ENCODE measurements at places on chromosomes 16 and 17. TPM values are rescaled to one million over a fixed set of nuclear protein-coding genes. Genes with fewer than 3 reads are reported as not detected.

- no peak for DNase-seq
- no peaks in the 10 kb centered on the region for H3K36me3 ChIP-seq
- no peak overlapping the region for H3K27ac ChIP-seq
- H3K27me3 ChIP-seq, result no peaks in the 10 kb centered on the region
These were observed 16.5 kb downstream of the TBX2 start for GRCh38 chr17:61416211-61416539.

DNA sequence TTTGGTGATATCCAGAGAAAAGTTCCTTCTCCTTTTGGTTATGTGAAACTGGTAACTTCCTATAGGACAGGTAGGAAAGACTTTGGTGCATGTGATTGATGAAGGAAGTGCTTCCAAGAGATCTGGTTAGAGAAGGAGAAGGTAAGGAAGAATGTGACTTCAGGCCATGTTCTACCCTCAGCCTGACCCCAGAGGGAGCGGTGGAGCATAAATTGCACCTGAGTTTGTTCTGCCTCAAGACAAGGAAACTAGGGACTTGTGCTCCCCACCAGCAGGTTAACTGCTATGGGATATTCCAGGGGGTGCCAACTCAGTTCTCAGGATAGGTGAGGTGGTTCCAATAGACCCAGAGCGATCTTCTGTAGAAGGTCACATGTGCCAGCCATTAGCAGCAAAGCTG lies 299.3 kb upstream of the XYLT1 start:
- H3K4me3 ChIP-seq, result no peak overlapping the region
- no peaks in the 10 kb centered on the region for H3K27me3 ChIP-seq
- no peaks in the 10 kb centered on the region for H3K36me3 ChIP-seq
- H3K27ac ChIP-seq, result no peak overlapping the region

- no peaks in the 10 kb centered on the region for H3K27me3 ChIP-seq
- no peak overlapping the region for H3K27ac ChIP-seq
- H3K36me3 ChIP-seq, result no peaks in the 10 kb centered on the region
- H3K4me1 ChIP-seq, result no peaks in the 10 kb centered on the region
These were observed 8.5 kb upstream of the ICAM2 start for GRCh38 chr17:64028874-64029464.

DNA sequence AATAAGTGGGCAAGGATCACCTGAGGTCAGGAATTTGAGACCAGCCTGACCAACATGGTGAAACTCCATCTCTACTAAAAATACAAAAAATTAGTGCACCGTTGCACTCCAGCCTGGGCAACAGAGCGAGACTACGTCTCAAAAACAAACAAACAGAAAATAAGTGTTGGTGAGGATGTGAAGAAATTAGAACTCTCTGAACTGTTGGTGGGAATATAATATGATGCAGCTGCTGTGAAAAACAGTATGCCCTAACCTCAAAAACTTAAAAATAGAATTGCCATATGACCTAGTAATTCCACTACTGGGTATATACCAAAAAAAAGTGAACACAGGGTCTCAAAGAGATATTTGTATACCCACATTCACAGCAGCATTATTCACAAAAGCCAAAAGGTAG lies 26.1 kb downstream of the GLG1 start:
- no peaks in the 10 kb centered on the region for H3K36me3 ChIP-seq
- H3K27ac ChIP-seq, result no peak overlapping the region
- H3K27me3 ChIP-seq, result no peaks in the 10 kb centered on the region
- DNase-seq, result no peak
- H3K4me1 ChIP-seq, result peaks cover 19% of the 10 kb centered on the region
- no peak overlapping the region for H3K4me3 ChIP-seq

DNA sequence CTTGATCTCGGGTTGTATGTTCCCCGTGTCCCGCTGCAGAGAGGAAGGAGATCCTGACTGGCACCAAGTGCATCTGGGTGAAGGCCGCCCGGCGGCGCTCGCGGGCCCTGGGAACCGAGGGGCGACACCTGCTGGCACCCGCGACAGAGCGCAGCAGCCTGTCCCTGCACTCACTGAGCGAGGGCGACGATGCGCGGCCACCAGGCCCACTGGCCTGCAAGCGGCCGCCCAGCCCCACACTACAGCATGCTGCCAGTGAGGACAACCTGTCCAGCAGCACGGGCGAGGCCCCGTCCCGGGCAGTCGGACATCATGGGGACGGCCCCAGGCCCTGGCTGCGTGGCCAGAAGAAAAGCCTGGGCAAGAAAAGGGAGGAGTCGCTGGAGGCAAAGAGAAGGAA lies 7.5 kb downstream of the BTBD17 start:
- peaks cover 100% of the 10 kb centered on the region for H3K27me3 ChIP-seq
- DNase-seq, result no peak
- no peak overlapping the region for H3K4me3 ChIP-seq

- H3K36me3 ChIP-seq, result no peaks in the 10 kb centered on the region
- H3K4me1 ChIP-seq, result no peaks in the 10 kb centered on the region
- no peak overlapping the region for H3K27ac ChIP-seq
- H3K4me3 ChIP-seq, result no peak overlapping the region
- DNase-seq, result no peak
These were observed 34.6 kb upstream of the TOX3 start for GRCh38 chr16:52581530-52581929.

- H3K36me3 ChIP-seq, result no peaks in the 10 kb centered on the region
- no peaks in the 10 kb centered on the region for H3K27me3 ChIP-seq
- H3K4me1 ChIP-seq, result no peaks in the 10 kb centered on the region
- H3K4me3 ChIP-seq, result no peak overlapping the region
- DNase-seq, result no peak
These were observed 92.5 kb upstream of the RBL2 start for GRCh38 chr16:53341792-53342191.

DNA sequence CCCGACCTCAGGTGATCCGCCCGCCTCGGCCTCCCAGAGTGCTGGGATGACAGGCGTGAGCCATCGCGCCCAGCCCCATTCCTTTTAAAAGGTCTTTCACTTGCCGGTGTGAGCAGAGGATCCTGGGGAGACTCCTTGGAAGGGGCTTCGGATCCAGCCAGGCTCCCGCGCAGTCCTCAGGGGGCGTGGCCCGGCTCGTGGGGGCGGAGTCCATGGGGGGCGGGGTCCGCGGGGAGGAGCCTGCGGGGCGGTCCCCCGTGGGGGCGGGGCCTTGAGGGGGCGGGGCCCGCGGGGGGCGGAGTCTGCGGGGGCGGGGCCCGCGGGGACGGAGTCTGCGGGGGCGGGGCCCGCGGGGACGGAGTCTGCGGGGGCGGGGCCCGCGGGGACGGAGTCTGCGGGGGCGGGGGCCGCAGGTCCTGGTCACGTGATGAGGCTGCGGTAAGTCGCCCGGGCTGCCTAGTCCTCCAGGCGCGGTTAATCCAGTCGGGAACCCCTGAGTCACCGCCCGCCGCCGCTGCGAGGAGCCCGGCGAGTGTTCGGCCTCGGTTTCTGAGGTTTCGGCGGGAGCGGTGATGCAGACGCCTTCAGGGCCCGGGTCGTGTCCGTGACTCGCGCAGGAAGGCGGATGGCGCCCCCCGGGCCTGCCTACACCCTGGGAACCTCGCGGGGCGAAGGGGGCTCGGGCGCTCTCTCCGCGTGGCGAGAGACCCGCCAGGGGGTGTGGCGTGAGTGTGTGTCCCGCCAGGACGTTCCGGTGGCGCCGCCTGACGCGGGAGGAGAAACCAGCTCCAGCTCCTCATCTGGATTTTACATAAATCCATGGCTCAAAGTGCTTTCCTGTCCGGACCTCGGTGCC lies 23.6 kb upstream of the ABR start:
- peak overlapping the region; percentile 48 for H3K4me3 ChIP-seq
- H3K36me3 ChIP-seq, result no peaks in the 10 kb centered on the region
- peaks cover 5% of the 10 kb centered on the region for H3K4me1 ChIP-seq
- peaks cover 5% of the 10 kb centered on the region for H3K27me3 ChIP-seq

DNA sequence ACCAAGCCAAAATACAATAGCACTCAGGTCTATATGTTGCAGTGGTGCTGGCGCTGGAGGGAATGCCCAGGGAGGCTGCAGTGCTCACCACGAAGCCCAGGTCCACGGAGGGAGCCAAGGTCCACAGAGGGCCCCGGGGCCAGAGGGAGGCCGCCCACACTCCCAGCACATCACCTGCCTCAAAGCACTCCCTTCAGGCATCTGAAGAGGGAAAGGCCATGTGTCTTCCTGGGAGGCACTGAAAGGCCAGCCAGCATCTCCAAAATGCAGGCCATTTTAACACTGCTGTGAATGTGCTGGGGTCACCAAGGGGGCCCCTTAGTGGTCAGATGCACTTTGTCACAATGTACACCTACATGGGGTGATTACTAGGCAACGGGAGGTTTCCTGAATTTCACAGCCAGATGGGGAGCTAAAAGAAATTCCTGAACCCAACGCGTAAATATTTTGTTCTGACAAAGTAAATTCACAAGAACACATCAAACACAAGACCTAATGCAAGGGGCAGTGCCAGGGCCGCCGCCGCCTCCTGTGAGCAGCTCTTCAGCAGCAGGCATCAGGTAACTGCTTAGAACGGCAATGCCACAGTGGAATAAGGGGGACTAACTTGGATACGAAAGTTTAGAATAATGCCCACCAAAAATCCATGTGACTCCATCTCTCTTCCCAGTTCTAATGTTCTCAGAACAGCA lies 42.8 kb downstream of the USP22 start:
- no peak overlapping the region for H3K4me3 ChIP-seq
- no peak for DNase-seq
- H3K27me3 ChIP-seq, result no peaks in the 10 kb centered on the region
- H3K4me1 ChIP-seq, result peaks cover 13% of the 10 kb centered on the region

- H3K27ac ChIP-seq, result no peak overlapping the region
- no peak overlapping the region for H3K4me3 ChIP-seq
- DNase-seq, result no peak
- H3K27me3 ChIP-seq, result no peaks in the 10 kb centered on the region
These were observed 16.0 kb downstream of the NUPR1 start for GRCh38 chr16:28522792-28523191.

DNA sequence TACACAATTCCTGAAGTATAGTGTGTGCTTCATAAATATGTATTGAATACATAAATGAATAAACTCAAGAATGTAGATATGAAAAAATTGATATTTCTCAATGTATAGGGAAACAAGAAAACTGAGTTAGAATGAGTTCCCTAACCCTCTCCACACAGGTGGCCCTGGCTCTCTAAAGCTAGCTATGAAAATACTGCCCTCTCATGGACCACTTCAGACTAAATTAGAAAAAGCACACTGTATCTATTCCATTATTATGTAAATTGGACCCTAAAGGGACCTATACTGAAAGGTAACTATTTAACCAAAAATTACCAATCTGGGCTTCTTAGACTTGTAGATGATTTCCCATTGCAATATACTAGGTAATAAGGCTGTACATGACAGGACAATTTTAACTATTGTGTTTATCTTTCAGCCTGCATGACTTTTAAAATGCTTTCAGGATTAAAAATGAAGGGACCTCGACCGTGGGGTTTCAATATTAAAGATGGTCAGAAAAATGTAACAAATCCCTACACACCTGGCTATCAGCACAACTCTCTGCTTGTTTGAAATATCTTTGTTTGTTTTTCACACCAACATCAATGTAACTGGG lies 672.5 kb upstream of the KIF2B start:
- no peak overlapping the region for H3K27ac ChIP-seq
- DNase-seq, result no peak
- no peaks in the 10 kb centered on the region for H3K4me1 ChIP-seq
- no peaks in the 10 kb centered on the region for H3K27me3 ChIP-seq
- no peaks in the 10 kb centered on the region for H3K36me3 ChIP-seq

GRCh38 chr17:416293-417206 lies 63.9 kb upstream of the RPH3AL start:
- no peak overlapping the region for H3K27ac ChIP-seq
- peaks cover 3% of the 10 kb centered on the region for H3K4me1 ChIP-seq
- no peak for DNase-seq
- no peaks in the 10 kb centered on the region for H3K36me3 ChIP-seq
- no peak overlapping the region for H3K4me3 ChIP-seq

- no peaks in the 10 kb centered on the region for H3K4me1 ChIP-seq
- no peak for DNase-seq
- no peak overlapping the region for H3K27ac ChIP-seq
- no peaks in the 10 kb centered on the region for H3K27me3 ChIP-seq
- H3K36me3 ChIP-seq, result no peaks in the 10 kb centered on the region
These were observed 33.9 kb downstream of the MAP2K3 start for GRCh38 chr17:21318439-21318838.

DNA sequence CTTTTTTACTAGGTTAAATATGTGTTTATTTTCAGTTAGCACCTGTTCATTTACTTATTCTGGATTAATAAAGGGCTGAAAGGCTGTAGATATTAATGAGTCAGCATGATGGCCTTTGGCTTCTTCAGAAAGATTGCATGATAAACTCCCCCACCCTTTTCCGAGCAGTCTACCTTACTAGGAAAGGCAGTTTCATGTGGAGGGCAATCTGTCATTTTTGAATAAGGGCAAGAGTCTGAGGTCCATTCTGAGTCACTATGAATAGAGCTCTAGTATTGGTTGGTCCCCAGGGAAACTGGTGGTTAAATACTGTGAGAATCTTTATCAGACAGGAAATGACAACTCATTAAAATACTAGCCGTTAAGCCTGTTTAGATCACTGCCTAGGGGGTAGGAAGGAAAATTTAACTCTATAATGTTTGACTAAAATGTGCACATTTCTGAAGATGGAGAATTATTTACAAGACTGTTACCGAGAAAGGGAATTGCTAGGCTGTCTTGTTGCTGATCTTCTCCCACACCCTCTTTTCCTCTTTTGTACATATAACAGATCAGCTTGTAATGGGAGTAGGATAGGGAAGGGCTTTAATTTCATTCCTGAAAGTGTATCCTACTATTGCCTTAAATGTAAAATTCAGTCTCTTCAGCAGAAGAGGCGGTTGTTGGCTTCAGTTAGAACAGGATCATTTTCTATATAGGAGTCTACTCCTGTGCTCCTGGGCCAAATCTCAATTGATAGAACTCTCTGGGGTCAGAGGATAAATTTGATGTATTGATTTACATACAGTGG lies 63.3 kb downstream of the TUBD1 start:
- peak overlapping the region; percentile 97 for H3K27ac ChIP-seq
- peaks cover 78% of the 10 kb centered on the region for H3K4me1 ChIP-seq
- H3K36me3 ChIP-seq, result no peaks in the 10 kb centered on the region
- peak; percentile 98 for DNase-seq

Gene NCBP3
- 16.8 TPM for total RNA-seq

Gene TBC1D3H
- not detected for total RNA-seq

Gene HSD17B2
- total RNA-seq, result 2.0 TPM

Gene FBXO31
- total RNA-seq, result 26.2 TPM

Gene CASKIN1
- not detected for total RNA-seq

Gene RRAD
- total RNA-seq, result 0.39 TPM

Gene CTF1
- total RNA-seq, result 3.5 TPM

Gene NUPR1
- 0.16 TPM for total RNA-seq

Gene PRAC1
- not detected for total RNA-seq

Gene CHST4
- not detected for total RNA-seq

Measured in SJSA1 (cell line).